Left cardiac atrium (tissue), 4 donors: ENCODE measurements at places on chromosomes 7 and 10. TPM values are rescaled to one million over a fixed set of nuclear protein-coding genes. Genes with fewer than 3 reads are reported as not detected.

DNA sequence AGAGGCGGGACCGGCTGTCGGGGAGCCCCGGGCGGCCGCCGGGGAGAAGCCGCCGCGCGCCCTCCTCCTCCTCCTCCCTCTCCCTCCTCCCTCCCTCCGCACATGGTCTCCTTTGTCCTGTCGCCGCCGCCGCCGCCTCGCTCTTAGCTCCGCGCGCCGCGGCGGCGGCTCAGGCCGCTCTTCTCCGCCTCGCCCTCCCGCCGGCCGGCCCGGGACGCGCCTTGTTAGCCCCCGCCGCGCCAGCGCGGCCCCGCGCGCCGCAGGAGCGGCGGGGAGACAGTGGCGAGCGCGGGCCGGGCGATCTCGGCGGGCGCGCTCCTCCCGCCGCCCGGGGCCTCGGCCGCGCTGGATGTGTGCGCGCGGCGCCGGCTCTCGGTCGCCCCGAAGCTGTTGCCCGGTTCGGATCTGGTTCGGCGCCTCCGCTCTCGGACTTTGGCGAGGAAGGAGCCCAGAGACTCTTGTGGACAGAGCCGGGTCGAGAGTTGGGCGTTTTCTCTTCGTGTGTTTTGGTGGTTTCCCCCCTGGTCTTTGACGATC lies 437.4 kb upstream of the GALNT17 start:
- DNase-seq, result peak; percentile 42

Gene FAM237B
- total RNA-seq, result not detected

Gene ABLIM1
- 292 TPM for total RNA-seq

- no peak for DNase-seq
These were observed 25.4 kb upstream of the MRC1 start for GRCh38 chr10:17783751-17784150.

DNA sequence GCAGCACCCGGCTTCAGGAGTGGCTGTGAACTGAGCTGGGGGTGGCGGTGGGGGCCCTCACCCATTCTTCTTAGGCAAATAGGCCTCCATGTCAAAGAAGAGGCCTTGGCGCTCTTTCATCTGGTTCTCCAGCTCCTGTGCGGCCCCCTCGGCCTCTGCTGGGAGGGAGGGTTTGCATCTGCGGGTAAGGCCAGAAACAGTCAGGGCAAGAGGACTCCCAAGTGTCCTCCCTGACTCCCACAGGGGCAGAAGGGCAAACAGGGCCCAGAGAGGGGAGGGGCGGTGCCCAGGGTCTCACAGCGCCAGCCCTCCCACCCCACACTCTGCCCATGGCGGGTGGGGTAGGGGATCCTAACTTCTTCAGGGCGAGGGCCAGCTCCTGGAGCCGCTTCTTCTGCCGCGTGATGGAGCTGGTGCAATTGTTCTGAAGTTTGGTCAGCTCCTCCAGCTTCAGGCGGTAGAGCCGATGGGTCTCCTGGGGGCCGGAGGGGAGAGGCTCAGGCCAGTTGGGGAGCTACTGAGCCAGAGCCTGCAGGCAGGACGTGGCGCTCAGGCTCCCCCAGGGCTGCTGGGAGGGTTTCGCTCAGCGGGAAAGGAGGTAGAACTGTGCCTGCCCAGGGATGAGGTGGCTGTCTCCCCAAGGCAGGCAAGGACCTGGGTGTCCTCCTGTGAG lies 2.2 kb downstream of the TMEM120A start:
- DNase-seq, result no peak

DNA sequence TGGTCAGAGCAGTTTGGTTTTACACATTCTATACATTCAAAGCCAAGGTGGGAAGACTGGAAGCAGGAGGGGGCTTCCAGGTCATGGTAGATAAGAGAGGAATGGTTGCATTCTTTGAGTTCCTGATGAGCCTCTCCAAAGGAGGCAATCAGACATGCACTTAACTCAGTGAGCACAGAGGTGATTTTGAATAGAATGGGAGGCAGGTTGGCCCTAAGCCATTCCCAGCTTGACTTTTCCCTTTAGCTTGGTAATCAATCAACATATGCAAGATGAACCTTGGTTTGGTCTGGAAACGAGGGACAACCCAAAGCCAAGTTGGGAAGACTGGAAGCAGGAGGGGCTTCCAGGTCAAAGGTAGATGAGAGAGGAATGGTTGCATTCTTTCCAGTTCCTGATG lies 31.4 kb downstream of the TCERG1L start:
- no peak for DNase-seq

DNA sequence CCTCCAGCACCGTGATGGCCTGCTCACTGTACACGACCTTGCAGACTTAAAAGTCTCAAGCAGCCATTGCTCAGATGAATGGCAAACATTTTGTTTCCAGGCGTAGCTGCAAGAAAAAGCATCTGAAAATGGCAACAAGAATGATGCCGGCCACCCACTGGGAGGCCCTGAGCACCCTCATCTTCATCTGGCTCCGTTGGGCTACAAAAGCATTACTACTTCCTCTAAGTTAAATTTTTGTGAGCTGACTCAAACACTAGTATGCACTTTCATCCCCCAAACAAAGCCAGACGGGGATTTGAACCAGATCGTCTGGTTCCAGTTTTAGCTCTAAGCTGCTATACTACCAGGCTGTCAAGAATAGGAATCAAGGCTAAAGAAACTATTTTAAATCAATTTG lies 116.6 kb upstream of the CDK1 start:
- no peak for DNase-seq

Gene PRTFDC1
- 6.3 TPM for total RNA-seq

Gene PDK4
- total RNA-seq, result 528 TPM

DNA sequence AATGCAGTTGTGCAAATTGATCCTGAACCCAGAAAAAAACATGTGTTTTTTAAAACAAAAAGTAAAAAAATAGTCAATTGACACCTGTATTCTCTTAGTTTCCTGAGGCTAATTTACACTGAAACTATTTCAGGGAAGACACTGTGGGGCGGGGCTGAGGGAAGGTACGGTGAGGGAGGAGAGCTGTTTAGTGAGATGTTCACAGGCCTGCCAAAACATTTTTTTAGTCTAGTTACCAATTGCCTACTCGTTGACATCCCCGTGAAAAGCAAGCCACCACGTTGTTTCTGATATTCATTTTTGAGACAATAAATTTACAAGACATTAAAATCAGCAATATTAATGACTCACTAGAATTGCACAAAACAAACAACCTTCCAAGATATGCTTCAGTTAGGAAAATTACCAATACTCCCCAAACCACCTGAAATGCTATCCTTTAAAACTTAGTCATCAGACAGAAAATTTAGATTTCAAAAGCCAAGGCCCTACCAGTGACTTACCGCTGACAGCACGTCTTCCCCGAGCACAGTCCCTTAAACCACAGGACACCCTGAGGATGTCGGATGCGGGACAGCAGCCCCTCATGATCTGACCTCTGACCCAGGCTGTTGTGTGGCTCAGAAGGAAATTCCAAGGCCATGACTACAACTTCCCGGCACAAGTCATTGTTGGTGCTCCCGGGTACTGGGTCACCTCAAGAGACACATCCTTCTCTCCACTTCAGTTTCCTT lies 279.2 kb downstream of the PRPF18 start:
- DNase-seq, result no peak

DNA sequence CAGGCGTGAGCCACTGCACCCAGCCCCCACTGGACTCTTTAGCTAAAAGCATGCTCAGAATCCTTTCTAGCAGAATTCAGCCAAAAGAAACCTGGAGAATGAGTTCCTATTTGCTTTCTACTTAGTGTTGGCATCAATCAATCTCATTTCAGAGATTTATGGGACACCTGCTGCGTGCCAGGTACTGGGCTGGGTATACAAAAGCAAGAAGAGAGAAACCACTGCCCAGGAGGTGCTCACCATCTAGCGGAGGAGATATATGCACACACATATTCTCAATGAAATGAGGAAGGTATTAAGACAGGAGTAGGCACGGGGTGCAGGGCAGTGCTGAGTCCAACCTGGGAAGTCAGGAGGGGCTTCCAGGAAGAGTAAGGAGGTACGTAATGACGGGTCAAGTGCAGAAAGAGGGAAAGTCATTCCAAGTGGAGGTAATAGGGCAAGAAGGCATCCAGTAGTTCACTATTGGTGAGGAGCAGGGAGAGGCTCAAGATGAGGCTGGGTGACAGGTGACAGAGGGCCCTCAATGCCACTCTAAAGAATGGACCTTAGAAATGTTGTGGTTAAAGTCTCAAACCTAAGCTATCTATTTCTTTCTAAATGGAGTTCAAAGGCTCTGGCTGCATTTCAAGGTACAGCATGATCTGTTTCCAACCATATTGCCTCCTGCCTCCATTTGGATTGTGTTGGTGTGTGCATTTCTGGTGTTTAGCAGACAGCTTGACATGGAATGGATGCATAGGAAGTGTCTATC lies 22.1 kb downstream of the ABLIM1 start:
- no peak for DNase-seq

- no peak for DNase-seq
These were observed 142.1 kb downstream of the HGF start for GRCh38 chr7:81627536-81628287.

GRCh38 chr10:73853196-73853595 lies 21.2 kb downstream of the CAMK2G start:
- DNase-seq, result no peak

DNA sequence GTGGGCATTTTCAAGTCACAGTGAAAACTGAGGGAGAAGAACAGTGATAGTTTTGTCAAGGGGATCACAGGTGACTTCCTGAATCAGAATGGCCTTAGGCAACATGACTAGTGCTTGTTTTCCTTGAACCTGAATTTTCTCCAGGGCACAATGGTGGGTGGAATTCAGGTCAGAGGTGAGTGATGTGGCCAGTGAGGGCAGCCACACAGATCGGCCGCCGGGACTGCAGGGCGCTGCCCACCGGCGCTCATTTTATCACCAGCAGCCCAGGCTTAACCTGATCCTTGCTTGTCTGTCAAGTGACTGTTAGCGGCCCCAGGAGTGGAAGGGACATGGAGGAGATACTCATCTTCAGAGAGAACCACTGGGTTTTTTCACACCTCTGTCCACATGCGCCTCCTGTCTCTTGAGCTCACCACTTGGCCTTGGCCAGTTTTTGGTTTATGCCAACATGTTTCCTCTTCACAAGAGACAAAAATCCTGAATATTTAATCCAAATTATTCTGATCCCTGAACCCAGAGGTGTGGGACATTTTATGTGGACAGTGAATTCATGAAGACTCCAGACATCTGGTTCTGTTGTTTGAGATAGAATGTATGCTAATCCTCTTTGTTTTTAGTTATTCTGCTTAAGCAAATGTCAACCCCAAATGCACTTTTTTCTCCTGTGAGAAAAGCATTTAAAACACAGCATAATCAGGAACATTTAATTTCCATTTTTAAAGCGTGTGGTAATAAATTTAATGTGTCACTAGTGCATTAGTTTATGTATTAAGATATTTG lies 108.7 kb downstream of the DOCK1 start:
- DNase-seq, result no peak

Gene NPC1L1
- total RNA-seq, result 0.09 TPM

Gene GPR15LG
- not detected for total RNA-seq

DNA sequence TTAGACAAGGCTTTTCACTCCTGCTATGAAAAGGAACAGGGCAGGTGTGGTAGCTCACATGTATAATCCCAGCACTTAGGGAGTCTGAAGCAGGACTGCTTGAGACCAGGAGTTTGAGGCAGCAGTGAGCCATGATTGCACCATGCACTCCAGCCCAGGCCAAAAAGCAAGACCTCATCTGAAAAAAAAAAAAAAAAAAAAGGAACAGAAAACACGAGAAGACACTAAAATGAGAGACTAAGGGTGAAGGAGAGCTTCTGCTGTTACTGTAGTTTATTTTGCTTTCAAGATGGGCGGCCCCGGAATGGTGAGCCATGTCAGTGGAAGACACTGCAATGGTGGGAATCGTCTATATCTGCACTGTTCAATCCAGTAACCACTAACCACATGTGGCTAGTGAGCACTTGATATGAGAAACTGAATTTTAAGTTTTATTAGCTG lies 9.9 kb downstream of the PIP4K2A start:
- no peak for DNase-seq
